HS-5 (cell line): ENCODE measurements at places on chromosomes 7 and 10.

DNA sequence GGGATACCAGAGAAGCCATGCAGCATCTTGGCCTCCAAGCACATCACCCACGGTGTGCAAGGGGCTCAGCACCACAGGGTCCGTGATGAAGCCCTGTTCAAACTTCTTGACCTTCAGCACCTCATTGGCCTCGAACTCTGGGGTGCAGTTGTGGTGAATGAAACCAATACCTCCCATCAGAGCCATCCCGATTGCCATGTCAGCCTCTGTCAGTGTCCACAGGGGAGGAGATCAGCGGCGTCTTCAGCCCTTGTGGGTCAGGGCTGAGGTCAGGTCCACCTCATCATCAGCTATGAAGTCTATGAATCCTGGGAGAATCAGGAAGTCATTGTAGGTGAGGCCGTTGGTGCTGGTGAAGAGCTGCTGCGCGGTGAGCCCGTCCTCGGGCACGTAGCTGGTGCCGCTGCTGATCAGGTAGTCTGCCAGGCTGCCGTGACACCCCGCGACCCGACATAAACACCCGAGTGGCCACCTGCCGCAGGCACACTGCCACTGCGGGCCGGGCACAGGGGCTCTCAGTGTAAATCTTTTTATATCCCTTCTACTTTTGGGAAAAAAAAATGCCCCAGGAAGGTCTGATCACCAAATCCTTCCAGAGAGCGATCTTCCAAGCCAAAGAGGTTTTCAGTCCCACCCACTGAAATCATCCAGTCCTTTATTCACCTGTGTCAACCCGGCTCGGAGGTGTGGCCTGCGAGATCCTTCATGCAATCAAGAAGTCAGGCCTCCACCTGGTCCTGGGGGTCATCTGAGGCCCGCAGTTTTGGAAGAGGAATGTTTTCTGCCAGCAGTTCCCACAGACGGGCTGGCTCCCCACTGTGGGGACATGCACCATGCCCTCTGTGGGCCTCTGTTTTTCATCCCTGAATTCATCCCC, 144.1 kb upstream of the KCNMA1 start:
- no peak for DNase-seq

GRCh38 chr10:74765465-74765975, 60.9 kb upstream of the KAT6B start:
- no peak for DNase-seq

DNA sequence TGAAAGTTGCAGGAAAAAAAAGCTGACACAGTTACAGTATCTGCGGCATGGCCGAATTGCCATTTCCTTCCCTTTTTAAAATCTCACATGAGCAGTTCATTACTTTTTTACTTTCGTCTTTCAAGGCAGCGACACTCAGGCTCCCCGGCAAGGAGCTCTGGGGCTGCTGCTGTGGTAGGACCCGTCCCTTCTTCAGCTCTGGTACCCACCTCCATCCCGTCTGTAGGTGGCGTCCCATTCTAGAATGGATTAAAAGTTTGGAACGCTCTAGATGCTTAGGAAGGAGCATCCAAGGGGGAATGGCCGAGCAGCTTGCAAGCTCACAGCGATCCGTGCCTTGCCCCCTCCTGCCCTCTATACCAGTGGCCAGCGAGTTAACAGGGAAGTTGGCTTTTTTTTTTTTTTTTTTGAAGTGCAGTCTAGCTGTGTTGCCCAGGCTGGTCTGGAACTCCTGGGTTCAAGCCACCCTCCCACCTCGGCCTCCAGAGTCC, 22.8 kb upstream of the TTYH3 start:
- no peak for DNase-seq

DNA sequence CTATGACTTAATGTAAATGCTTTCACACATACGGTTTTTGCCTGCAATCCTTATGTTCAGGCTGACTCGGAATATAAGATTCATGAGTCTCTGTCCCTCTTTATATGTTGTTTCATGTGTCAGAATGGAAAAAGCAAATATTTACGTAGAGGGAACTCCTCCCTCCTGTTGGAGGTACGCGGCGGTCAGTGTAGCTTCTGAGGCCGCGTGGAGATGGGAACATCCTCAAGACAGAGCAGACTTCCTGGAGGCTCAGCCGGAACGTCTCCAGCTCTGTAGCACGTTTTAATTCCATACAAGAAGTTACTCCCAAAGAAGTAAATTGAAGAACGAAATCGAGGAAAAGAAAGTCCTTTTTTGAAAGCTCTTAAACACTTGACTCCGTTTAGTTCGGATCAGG, 248.3 kb downstream of the EBF3 start:
- DNase-seq = no peak

DNA sequence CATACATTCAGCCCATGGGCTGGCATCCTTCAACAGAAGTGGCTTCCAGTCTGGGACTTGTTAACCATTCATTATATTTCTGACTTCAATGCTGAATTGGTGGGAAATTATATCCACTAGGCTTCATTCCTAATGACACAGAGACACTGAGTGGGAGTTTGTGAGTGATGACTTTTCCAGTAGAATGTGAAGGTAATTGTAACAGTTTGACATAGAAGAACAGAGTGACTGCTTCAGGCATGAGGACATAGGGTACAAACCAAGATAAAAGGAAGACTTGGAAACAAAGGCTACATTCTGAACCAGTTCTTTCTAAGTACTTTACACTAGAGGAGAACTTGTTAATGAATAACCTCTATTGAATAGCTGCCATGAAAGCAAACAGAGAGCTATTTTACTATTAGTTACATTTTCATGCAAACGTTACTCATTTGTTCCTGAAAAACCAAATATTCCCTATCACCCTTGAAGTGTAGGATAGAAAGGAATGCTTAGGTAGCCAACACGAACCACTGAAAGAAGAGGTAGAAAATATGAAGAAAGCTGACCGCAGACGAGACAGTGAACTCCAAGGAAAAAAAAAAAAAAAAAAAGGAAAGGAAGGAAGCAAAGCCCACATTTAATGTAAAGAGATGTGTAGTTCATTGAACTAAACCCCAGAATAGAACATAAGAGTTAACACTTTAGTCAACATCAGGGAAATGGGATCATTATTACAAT, 237.0 kb upstream of the SEMA3C start:
- no peak for DNase-seq

- DNase-seq = no peak
These were observed 49.9 kb upstream of the DIP2C start for GRCh38 chr10:739403-739802.

DNA sequence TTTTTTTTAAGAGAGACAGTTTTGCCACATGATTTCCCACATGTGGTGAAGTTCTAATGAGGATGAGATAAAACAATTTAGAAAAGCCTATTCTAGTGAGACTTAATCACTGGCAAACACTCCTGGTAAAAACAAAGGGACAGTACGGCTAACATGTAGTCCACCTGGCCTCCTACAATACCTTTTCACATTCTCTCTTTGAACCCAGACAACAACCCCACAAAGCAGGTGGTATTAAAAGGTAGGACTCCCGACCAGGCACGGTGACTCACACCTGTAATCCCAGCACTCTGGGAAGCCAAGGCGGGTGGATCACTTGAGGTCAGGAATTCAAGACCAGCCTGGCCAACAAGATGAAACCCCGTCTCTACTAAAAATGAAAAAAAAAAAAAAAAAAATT, 12.4 kb downstream of the PARD3 start:
- no peak for DNase-seq

GRCh38 chr7:1236831-1237701, 4.4 kb downstream of the UNCX start:
- DNase-seq = no peak

DNA sequence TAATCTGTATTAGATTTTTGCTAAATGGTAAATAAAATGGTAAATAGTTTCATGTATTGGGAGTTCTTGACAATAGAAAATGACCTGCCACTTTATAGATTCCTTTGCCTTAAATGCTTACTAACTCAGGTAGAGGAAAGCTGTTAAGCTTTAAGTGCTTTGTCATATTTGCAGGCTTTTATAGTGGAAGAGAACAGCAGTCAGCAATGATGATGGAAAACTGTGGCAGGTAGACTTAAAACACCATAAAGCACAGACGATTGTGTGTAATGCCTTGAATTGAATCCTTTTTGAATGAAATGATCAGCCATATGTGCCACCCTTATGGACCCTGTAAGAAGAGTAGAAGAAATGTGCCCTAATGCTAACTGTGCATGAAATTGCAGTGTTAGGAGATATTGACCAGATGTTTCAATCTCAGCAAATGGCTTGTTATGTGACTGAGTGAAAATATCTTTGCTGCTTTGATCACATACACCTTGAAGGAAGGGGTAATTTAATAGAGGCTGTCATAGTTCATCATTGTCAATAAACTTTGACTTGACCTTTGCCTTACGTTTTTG, 230.4 kb downstream of the ADK start:
- DNase-seq = no peak

- DNase-seq = no peak
These were observed 12.8 kb downstream of the NOS3 start for GRCh38 chr7:151003572-151003971.

GRCh38 chr7:90594751-90595317, 1.3 kb upstream of the CDK14 start:
- DNase-seq = peak; percentile 68

- no peak for DNase-seq
These were observed 84.0 kb upstream of the MYO3A start for GRCh38 chr10:25849988-25850387.

DNA sequence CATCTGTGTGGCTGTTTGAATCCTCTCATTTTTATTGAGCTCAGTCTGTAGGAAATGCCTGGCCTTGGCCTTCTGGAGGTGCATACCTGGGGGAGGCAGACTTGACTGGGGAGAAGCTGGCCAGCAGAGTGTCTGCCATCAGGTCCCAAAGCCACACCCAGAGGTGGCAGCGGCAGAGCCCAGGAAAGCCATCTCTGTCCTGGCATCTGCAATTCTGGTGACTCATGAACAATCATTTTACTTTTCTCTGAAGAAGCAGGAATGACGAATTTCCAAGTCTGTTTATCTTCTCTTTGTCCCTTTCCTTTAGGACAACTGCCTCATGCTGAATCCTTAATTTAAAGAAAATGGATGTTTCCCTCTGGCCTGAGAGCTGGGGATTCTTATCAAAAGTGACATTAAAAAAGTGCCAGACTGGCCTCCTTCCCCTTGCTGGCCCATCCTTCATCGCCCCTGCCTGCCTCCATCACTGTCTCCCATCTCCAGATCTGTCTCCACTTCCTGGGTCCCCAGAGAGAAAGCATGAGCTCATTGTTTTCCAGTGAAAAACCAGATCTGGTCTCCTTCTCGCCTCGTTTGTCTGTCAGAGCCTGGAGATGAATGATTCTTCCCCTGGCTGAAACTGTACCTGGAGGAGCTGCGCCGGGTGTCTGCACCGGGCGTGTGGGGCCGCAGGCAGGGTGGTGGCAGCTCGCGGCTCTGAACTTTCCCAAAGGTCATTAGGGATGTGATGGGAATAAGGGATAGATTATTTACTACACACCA, 124.5 kb downstream of the TMEM178B start:
- no peak for DNase-seq

DNA sequence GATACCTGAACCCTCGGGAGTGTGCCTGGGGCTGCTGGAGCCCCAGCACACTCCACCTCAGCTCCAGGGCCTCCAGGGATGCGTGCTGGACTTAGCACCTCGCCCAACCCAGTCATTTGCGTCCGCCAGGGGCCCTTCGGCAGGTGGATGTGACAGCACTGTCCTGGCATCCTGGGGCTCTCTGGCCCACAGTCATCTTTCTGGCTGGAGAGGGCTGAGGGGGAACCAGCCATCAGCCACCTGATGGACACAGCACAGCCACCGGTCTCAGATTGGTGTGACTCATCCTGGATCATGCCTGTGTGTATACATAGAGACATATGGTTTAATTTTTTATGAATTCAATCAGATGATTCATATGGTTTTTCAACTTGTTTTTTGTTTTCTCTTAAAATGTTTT, 11.1 kb downstream of the ZNF775 start:
- no peak for DNase-seq

DNA sequence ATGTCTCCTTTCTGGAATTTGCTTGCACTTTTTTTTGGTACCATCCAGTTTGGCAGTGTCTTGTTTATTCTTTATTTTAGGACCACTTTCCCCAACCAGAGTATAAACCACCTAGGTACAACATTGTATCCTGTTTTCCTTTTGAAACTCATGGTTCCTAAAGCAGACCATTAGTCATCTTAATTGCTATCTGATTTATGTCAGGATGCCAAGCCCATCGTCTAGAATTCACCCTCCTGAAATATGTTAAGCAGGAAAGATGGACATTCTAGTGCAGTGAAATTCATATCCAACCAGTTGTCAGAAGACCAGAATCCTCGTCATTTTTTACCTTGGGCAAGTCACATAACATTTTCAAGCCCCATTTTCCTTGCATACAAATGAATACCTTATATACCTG, 223.6 kb upstream of the KMT2E start:
- no peak for DNase-seq

DNA sequence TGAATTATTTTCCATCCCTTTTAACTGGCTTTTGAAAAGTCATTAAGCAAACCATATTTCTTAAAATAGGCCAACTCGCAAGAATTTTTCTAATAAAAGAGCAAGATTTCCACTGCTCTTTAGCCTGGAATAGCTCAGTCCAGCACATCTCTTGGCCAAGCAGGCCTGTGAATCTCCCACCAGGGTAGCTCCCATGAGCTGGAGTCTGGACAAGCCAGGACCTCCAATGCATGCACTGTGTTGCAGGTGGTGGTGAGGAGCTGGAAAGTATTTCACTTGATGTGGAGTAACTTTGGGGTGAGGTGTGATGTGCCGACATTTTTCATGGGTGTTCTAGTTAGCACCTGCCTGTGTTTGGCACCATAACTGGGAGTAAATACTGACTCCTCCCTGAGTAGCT, 117.3 kb upstream of the TBX20 start:
- DNase-seq = no peak

GRCh38 chr7:117146059-117146458, 176.8 kb downstream of the WNT2 start:
- DNase-seq = no peak

- DNase-seq = no peak
These were observed 15.9 kb downstream of the TDRD1 start for GRCh38 chr10:114195079-114195478.

GRCh38 chr10:43692051-43692825, 43.6 kb upstream of the ZNF32 start:
- no peak for DNase-seq

DNA sequence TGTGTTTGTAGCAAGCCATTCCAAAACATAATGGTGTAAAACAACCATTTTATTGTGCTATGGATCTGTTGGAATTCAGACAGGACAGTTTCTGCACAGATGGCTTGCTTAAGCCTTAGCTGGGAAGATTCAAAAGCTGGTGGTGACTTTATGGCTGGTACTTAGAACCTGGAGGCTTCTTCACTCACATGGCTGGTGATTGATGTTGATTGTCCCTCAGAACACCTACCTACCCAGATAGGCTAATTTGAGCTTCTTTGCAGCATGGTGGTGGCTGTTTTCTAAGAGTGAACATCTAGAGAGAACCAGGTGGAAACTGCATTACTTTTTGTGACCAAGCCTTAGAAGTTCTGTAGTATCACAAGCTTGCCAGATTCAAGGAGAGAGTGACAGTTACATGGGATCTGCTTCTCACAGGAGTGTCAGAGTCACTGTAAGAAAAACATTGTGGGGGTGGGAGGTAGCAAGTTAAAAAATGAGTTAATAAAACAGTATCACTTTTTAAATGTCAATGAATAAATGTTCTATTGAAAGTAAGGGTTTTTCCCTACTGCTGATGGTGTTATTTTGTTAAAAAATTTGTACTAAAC, 7.1 kb downstream of the R3HCC1L start:
- no peak for DNase-seq
